ENCODE measurements at places on chromosomes 7 and 10. TPM values are rescaled to one million over a fixed set of nuclear protein-coding genes. Genes with fewer than 3 reads are reported as not detected.

DNA sequence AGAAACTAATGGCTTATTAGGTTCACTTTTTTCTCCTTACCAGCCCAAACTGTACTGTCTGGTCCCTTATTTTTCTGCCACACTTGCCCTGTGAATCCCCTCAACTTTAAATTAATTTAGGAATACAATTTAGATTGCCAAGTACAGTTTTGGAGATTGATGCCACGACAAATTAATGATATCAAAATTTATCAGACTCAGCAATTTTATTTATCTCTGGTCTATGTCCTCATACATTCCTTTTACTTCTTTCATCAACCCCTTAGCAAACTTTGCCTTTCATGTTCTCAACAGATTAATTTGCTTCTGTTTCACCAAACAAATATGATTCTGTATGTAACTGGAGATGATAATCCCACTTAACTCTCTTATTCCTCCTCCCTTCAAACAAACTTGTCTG, 38.2 kb downstream of the SHOC2 start:
- H3K27me3 ChIP-seq: peaks cover 4% of the 10 kb centered on the region
- DNase-seq: no peak
- no peak overlapping the region for H3K27ac ChIP-seq
- H3K4me3 ChIP-seq: no peak overlapping the region

DNA sequence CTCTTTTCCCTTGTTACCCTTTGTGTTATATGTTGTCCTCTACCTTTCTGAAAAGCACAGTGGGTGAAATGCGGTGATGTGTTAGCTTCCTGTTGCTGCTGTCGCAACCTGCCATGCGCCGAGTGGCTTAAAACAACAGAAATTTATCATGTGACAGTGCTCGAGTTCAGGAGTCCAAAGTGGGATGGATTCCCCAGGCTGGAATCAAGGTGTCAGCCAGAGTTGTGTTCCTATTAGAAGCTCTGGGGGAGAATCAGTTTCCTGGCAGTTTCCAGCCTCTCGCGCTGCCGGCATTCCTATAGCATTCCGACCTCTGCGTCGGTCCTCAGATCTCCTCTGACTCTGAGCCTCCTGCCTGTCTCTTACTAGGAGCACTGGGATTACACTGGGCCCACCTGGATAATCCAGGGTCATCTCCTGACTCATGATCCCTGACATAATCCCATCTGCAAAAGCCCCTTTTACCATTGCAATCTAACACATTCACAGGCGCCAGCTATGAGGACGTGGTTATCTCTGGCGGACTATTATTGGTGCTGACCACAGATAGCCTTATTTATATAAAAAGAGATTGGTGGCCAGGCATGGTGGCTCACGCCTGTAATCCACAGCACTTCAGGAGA, 207.5 kb downstream of the CUX1 start:
- DNase-seq: no peak
- no peak overlapping the region for H3K27ac ChIP-seq
- no peak overlapping the region for H3K4me3 ChIP-seq
- H3K27me3 ChIP-seq: peaks cover 3% of the 10 kb centered on the region
- H3K36me3 ChIP-seq: no peaks in the 10 kb centered on the region

Gene GCK
- total RNA-seq: 43.9 TPM

Gene CYREN
- 33.3 TPM for total RNA-seq

Gene OSBPL3
- 37.5 TPM for total RNA-seq

GRCh38 chr7:31602041-31602625, 84.9 kb upstream of the PPP1R17 start:
- H3K4me3 ChIP-seq: no peak overlapping the region
- H3K36me3 ChIP-seq: no peaks in the 10 kb centered on the region
- DNase-seq: no peak
- peaks cover 2% of the 10 kb centered on the region for H3K27me3 ChIP-seq
- H3K27ac ChIP-seq: no peak overlapping the region
- peaks cover 2% of the 10 kb centered on the region for H3K4me1 ChIP-seq

DNA sequence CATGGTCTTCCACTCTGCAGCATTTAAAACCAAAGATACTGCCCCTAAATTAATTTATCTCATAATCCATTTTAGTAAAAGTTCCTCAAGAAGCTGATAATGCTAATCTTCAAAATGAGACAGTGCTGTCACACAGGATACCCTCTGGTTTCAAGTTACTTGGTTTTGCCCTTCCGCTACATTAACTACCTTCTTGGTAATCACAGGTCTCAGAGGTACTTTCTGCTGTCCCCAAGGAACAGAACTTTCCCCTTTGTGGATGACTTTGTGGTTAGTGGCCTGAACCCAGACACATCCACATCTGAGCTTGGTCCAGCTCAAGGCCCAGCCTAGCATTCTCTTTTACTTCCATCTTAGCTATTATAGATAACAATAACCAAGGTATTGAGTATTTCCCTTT, 88.8 kb upstream of the TMEM26 start:
- peaks cover 4% of the 10 kb centered on the region for H3K36me3 ChIP-seq
- H3K4me3 ChIP-seq: no peak overlapping the region
- no peaks in the 10 kb centered on the region for H3K4me1 ChIP-seq
- H3K27ac ChIP-seq: no peak overlapping the region
- no peak for DNase-seq
- H3K27me3 ChIP-seq: peaks cover 2% of the 10 kb centered on the region

DNA sequence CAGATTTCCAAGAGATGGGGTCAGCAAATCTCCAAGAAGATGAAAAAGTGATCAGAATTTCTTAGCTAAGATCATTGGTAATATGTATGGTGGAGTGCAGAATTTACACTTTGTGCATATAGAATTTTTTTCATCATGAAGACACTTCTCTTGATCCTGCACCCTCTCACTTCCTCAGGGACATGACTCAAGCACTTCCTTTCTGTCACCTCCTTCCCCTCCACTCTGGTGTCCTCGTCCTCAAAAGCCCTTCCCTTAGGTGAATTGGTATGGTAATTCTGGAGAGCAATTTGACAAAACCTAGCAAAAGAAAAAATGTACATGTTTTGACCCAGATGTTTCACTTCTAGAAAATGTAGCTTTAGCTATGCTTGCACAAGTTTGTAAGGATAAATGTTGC, 18.1 kb downstream of the CALN1 start:
- H3K4me1 ChIP-seq: no peaks in the 10 kb centered on the region
- no peak overlapping the region for H3K27ac ChIP-seq
- H3K36me3 ChIP-seq: peaks cover 6% of the 10 kb centered on the region
